Activated CD4-positive, CD25-positive, alpha-beta regulatory T cell treated with anti-CD3 and anti-CD28 coated beads, Interleukin-2, amount 50 U/mL, for 72 hours (primary cell): ENCODE measurements at places on chromosomes 4 and X.

DNA sequence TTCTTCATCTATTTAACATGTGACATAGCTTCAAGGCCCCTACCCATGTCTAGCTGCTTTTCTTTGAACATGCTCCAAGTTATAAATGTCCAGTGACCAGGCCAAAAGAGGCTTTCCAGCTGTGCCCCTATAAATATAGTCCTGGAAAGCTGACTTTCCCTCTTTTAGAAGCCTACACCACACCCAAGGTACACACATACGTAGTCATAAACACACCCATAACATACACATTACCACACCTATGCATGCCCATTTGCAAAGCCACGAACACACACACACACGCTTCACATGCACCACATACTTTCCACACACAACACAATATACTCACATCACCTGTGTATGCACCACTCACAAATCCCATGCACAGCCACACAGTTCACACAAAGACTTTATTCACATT lies 2.0 kb downstream of the ARHGAP36 start:
- no peak for DNase-seq

DNA sequence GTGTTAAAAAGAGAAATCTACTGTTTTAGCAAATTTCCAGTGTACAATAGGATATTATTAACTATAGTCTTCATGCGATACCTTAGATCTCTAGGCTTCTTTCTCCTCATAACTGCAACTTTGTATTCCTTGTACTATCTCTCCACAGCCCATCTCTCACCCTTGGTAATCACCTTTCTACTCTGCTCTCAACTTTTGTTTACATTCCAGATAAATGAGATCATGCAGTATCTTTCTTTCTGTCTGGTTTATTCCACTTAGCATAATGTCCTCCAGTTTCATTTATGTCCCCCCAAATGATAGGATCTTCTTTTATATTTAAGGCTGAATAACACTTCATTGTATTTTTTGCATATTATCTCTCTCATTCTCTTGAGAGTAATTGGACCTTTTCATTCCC lies 165.5 kb downstream of the HS3ST1 start:
- no peak for DNase-seq

DNA sequence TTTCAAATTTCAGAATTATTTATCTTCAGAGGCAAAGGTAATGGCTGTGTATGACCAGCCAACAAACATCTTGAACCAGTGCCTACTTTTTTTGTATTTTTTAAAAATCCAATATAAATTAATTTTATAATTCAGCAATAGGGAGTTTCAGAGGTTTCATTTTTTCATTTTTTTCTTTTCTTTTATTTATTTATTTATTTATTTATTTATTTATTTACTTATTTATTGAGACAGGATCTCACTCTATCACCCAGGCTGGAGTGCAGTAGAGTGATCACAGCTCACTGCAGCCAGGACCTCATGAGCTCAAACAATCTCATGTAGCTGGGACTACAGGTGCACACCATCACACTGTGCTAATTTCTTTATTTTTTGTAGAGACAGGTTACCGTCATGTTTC lies 250.5 kb downstream of the TMEM47 start:
- DNase-seq = no peak

DNA sequence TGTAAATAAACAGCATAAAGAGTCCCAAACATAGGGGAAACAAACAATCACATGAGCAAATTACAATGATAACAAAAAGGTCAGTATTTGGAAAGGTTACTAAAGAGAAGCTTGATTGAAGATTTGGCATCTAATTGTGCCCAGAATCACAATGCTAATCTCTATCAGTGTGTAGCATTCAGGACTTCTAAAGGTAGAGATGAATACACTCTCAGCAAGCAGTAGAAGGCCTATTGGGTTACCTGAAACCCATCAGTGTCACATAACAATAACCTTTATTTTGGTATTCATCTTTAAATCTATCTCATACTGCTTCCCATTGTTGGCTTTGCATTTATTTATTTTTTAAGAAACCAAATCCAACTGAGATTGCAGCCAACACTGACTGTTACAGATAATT lies 319.5 kb downstream of the ACTRT1 start:
- no peak for DNase-seq

DNA sequence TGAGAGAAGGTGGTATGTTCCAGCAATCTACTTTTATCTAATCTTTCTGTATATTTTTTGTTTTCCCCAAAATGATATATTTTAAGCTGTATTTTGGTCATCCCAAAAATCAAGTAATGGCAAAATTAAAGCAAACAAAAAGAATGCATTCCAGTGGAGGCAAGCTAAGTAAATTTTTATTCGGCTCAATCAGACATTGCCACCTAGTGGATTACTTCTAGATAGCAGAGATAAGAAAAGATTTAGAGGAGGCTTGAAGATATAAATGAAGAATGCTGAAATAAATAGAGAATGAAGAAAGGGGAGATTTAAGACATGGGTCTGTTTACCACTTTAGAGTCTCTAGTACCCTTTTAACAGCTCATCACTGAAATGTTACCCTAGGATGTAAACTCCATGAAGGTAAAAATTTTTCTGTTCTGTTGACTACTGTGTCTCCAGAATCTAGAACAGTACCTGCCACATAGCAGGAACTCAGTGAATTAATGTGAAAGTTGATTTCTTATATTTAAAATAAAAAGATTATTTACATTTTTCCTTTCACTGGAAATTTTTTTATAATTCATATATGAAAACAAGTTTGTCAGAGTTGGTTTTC lies 110.9 kb upstream of the ANK2 start:
- DNase-seq = no peak

DNA sequence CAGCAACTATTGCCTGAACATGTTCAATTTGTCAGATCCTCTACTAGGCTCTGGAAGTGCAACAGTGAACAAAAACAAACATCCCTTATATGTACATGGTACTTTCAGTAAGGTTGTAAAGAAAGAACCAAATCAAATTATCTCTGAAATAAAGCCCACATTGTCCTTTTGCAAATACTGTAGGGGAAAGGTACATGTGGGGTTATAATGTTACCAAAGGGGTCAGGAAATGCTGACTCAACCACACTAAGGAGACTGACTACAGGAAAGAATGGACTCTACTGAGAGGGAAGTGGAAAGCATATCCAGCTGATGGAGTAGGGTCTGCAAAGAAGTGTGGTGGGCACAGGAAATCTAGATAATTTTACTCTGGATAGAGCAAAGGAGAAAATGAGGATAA lies 61.5 kb downstream of the PCDH18 start:
- no peak for DNase-seq

DNA sequence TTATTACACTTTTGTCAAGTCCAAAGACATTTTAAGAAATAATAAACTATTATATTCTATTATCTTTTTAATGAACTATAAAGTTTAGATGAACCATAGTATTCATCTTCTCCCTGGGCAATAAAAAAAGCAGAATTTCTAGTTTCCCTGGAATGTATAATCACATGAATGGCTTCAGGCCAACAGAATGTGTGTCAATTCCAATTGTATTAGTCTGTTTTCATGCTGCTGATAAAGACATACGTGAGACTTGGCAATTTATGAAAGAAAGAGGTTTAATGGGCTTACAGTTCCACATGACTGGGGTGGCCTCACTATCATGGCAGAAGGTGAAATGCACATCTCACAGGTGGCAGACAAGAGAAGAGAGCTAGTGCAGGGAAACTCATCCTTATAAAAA lies 70.7 kb upstream of the ANXA10 start:
- no peak for DNase-seq

DNA sequence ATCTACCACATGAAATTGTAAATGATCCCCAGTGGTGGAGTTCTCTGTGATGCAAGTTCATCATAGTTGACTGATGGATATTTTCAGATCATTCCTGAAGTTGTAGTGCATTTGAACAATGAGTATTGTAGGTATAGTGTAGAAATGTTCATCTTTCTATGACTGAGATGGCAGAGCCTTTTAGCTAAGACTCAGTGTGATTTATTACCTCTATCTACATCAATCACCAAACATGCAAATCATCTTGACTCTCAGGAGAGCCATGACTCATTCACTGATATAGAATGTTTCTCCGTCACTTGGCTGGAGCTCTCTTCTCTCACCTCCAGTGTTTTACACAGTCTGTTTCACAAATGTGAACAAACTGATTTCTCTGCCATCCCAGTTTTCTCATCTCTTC lies 392.6 kb downstream of the IL1RAPL1 start:
- no peak for DNase-seq

- no peak for DNase-seq
These were observed 129.4 kb upstream of the BCOR start for GRCh38 chrX:40227125-40227524.

GRCh38 chrX:24728530-24728929 lies 34.8 kb downstream of the POLA1 start:
- DNase-seq = no peak

DNA sequence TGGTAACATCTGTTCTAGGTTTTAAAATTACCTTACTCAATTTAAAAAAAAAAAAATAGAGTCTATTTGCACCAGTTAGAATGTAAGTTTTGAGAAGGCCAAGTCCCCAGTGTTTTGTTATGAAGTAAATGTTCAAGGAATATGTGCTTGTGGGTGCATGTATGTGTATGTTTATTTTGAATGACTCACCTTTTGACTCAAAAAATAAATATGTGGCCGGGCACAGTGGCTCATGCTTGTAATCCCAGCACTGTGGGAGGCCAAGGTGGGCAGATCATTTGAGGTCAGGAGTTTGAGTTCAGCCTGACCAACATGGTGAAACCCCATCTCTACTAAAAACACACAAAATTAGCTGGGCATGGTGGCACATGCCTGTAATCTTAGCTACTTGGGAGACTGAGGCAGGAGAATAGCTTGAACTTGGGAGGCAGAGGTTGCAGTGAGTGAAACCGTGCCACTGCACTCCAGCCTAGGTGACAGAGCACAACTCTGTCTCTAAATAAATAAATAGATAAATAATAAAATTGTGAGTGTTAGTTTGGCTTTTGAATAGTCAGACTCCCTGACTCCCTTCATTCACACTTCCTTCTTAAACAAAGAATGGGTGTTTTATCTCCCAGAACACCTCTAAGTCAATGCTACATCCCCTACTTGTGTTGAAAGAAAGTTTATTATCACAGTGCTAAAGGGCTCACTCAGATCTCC lies 511.3 kb upstream of the PCDH7 start:
- no peak for DNase-seq

GRCh38 chr4:80726471-80726870 lies 304.0 kb upstream of the BMP3 start:
- DNase-seq = no peak

DNA sequence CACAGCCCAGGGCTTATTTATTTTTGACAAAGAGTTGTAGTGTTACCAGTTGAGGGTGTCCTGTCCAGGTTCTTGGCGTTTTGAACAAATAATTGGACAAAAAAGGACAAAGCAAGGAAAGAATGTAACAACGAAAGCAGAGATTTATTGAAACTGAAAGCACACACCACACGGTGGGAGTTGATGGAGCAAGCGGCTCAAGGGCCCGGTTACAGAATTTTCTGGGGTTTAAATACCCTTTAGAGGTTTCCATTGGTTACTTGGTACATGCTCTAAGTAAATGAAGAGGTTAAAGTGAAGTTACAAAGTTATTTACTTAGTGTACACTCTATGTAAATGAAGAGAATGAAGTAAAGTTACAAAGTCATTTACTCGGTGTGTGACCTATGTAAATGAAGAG lies 27.8 kb upstream of the OPHN1 start:
- no peak for DNase-seq

DNA sequence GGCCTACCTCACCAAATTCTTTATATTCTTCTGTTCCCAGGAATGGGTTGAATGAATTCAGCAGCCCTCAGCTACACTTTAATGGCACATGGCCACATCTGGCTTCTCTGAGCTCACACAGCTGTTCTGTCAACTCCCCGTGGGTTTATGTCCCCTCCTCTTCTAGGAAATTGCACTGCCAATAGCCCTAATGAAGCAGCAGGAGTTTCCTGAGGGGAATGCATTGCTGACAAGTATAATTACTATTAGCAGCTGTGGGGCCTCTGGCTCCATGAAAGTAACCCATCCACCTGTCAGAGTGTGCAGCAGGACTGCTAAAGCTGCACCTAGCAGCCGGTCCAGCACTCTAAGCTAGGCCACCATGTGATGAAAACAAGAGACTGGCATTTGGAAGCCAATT lies 50.3 kb downstream of the FTHL17 start:
- DNase-seq = no peak

DNA sequence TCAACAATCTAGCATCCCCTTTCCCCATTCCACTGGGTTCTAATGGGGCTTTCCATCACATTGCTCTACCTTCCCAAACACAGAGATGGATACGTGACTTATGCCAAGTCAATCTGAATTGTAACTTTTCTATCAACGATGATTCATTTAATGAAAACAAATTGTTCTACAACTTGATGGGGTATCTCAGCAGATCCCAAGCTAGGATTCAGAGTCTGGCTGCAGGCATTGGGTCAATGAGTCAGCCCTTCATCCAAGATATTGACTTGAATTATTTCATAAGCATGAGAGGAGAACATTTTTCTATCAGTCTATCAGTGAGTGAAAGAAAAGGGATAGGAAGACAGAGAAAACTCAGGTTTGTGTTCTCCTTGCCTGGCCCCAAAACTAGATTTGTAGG lies 15.0 kb upstream of the HPGDS start:
- DNase-seq = no peak

GRCh38 chr4:82044141-82044993 lies 329.4 kb downstream of the HNRNPD start:
- no peak for DNase-seq

DNA sequence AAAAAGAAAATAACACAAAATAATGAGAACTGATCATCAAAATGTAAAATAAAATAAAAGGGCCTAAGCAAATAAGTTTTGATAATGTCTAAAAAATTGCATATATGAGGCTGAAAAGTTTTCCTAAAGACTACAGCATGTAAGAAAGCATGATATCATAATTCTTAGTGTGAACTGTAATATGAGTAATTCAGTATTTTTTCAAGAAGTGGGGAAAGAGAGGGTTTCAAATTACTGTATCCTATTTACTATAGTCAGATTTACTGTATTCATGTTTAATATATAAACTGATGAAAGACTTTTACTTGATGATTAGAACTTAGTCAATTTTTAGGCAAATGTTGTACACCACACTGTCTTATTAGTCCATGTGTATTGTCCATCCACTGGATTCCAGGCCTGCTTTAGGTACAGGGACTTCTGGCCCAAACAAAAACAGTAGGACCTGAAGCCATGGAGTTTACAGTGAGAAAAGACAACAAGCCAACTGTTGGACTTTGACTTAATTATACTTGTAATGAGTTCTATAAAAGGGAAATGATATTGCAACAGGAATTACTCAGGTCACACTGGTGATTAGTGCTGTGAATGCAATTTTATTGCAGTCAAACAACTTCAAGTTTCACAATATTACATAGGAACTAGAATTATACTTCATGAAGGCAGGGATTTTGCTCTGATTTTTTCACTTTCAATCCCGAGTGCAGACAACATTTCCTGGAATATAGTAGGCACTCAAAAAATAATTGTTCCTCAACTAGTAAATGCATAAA lies 517.7 kb upstream of the GALNT7 start:
- no peak for DNase-seq

GRCh38 chr4:147793569-147794313 lies 61.9 kb downstream of the ARHGAP10 start:
- DNase-seq = no peak

GRCh38 chr4:5971078-5971450 lies 47.2 kb downstream of the C4orf50 start:
- no peak for DNase-seq
